ENCODE measurements at places on chromosomes 4 and X. TPM values are rescaled to one million over a fixed set of nuclear protein-coding genes. Genes with fewer than 3 reads are reported as not detected.

GRCh38 chrX:71935476-71935875 lies 24.8 kb downstream of the NHSL2 start:
- no peak for DNase-seq

DNA sequence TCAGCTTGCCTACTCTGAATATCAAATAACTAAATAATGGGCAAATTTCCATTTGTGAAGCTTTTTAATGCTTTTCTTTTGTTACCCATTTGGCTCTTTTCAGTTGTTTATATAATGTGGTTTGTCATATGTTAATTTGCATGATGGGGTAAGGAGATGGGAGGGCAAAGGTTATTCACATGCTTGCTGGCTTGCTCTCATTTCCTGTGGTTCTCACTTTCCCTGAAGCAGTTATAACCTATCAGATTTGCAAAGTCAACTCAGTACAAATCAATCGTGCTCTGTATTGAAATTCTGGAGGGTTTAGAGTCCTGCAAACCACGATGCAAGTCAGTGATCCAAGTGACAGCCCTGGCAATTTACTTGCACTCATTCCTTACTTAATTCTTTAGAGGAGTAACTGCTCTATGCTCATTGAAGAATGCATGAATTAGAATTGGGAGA lies 711.2 kb downstream of the ADGRL3 start:
- DNase-seq: peak; percentile 55

- DNase-seq: no peak
Measured at GRCh38 chr4:127783955-127784770, 2.0 kb downstream of the HSPA4L start.

DNA sequence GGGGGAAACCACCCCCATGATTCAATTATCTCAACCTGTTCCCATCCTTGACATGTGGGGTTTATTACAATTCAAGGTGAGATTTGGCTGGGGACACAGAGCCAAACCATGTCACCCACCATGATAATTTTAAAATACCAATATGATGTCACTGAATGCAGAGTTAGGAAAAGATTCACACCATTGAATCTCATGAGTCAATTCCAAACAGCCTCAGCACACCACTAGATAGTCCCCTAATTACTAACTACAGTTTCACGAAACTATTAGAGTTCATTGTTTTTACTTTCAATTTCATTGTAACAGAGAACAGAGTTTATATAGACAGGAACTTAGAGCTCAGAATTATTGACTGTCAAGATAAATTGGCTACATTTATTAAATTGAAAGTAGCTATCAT lies 410.2 kb downstream of the FAM47A start:
- no peak for DNase-seq

DNA sequence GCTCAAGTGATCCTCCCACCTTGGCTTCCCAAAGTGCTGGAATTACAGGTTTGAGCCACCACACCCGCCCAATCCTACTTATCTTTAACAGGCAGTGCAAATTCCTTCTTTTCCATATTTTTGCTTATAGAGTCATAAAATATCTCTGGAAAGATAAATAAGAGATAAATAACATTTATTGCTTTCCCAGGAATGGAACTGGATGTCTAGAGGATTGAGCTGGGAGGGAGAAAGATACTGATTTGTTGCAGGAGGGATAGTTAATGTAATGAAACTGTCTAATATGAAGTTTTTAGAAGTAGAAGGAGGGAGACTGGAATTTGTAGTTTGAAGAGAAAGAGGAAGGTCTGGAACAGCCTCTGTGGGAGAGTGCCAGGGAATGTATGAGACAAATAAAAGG lies 20.2 kb downstream of the ITGB1BP2 start:
- DNase-seq: no peak

Gene CT45A5
- not detected for total RNA-seq

Gene GAGE12J
- not detected for total RNA-seq

Data from fibroblast of lung (primary cell).